ENCODE measurements at places on chromosomes 11 and 22. TPM values are rescaled to one million over a fixed set of nuclear protein-coding genes. Genes with fewer than 3 reads are reported as not detected.

MRPL40 gene
- 17.9 TPM for total RNA-seq

FADS2 gene
- total RNA-seq, result 324 TPM

DNA sequence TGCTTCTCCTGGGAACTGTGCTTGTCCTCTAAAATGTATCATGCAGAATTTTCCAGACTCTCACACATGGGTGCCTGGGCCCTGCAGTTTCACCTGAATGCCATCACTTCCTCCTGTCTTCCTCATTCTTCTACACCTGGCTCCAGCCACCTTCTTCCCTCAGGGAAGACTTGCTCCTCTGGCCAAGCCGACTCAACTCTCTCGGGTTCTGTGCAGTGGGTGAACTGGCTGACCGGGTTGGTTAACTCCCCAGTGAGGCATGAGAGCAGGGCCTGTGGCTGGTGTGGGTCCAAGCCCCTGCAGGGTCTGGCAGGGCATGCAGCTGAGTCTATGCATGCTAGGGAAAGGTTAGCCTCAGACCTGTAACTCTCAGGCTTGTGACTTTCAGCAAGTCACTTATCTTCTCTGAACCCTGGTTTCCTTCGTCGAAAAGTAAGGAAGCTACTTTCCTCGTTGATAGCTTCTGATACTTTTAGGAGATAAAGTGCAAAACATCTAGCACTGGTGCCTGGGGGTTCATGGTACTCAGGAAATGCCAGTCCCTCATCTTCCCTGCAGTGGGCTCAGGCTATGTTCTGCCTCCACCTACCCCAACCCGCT, 11.9 kb downstream of the CD82 start:
- no peak for DNase-seq

DNA sequence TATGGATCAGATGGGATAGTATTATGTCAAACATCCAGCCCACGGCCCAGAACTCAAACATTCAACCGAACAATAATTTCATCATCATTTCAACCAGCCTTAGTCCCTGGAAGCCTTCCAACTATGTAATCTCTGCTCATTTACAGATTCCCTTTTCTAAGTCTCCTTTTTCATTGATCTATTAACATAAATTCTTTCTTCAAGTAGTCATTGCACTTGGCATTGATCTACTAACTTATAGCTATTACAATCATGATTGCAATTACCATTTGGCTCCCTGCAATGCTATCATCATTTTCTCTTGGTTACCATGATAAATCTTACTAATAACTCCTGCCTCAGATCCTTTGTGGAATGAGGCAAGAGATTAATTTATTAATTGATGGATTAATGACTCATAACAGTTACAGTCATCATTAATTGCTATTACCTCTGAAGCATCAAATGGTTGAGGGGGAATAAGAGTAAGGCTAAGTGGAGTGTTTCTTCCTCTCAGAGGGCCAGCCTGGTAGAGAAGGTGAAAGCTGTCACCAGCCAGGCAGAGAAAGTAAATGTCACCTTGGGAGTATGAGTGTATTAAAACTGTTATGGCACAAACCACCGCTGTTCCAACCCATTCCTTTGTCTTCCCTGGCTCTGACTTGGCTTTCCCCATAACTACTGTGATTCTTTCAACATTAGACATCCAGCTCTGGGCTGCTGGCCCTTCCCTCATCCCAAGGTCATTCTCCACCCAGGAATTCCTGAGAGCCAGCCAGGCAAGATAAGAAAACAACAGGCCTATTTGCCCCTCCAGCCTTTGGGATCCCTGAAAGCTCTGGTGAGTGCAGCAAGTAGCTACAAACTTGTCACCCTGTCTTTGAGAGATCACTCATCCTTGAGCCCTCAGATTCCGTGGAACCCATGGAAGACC, 174.7 kb downstream of the RRAS2 start:
- no peak for DNase-seq

- no peak for DNase-seq
Measured at GRCh38 chr22:50329236-50329635, 2.4 kb upstream of the DENND6B start.
